A549 treated with Hydrocortisone at 1 μM for 4 hours (cell line): ENCODE measurements at places on chromosomes 5 and 9. TPM values are rescaled to one million over a fixed set of nuclear protein-coding genes. Genes with fewer than 3 reads are reported as not detected.

Gene LTC4S
- 0.31 TPM in 1 of 5 replicates, not detected in the others for total RNA-seq

Gene SEMA4D
- 3.9 to 5.4 TPM (median 5.0 TPM) in 5 replicates for total RNA-seq

Gene CER1
- total RNA-seq = not detected in 5 replicates

Gene BRD3
- total RNA-seq = 13.8 to 19.8 TPM (median 18.4 TPM) in 5 replicates
